C1 segment of cervical spinal cord (tissue), 14 donors: ENCODE measurements at places on chromosomes 11 and 22.

- DNase-seq, result peak; percentile 48
Measured at GRCh38 chr22:38176170-38176741, 5.4 kb downstream of the PLA2G6 start.

- no peak for DNase-seq
Measured at GRCh38 chr11:91857179-91857578, 367.4 kb upstream of the FAT3 start.

DNA sequence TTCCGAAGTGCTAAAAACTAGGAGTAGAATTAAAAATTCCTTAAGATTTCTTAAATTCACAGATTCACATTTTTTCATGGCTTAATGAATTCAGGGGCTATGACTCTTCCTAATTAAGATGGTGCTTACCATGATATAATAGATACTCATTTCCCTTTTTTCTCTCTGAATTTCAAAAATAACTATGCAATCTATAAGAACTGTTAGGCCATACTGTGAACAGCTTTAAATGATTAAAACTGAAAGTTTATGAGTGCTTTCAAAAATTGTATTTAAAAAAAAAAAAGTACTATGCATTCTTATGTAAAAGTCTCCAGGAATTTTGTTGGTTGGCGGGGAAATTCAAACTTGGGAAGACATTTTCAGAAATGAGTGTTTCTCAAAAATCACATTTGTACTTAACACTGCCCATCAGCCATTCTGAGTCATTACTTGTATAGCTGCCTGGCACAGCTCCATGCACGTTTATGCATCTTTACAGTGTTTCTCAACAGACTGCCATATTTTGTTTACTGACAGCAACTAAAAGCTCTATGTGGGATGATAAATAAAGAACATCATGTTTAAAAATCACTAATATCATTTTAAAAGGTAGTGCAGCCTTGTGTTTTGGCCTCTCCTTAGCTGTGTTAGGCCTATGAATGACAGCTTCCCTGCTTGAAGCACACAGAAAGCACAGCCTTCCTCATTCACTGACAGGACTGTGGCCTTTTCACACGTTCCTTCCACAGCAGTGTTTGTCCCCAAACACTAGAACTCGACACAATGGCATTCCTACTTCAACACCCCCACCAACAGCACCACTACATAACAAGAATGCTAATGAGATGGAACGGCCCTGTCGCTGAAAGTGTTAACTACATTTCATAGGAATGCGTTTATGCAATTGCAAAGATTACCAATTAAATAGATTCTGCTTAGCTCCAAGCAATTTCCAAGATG, 131.4 kb downstream of the DCDC1 start:
- no peak for DNase-seq

DNA sequence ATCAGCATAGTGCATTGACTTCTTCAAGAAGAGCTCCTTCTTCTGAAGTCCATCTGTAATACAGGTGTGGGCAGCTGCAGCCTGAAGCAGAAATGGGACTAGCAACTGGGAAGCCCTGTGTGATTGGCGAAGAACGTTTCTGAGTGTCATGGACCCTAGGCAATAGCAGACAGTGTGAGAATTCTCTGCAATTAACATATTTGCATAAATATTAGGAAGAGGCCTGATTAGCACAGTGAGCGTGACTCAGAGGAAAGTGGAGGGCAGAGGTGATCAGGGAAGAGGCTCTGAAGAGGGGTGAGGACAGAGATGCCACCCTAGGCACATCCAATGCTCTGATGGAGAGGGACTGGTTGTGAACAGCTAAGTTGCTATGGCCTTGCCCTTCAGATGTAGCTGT, 171.2 kb upstream of the ZBED5 start:
- no peak for DNase-seq

- no peak for DNase-seq
Measured at GRCh38 chr11:10400856-10401255, 54.2 kb upstream of the AMPD3 start.
